Stimulated activated CD8-positive, alpha-beta memory T cell treated with anti-CD3 and anti-CD28 coated beads, Interleukin-15, amount 100 ng/mL, for 24 hours (primary cell): ENCODE measurements at places on chromosomes 6 and 20.

GRCh38 chr6:147604373-147604772 lies 95.9 kb downstream of the SAMD5 start:
- DNase-seq = no peak

DNA sequence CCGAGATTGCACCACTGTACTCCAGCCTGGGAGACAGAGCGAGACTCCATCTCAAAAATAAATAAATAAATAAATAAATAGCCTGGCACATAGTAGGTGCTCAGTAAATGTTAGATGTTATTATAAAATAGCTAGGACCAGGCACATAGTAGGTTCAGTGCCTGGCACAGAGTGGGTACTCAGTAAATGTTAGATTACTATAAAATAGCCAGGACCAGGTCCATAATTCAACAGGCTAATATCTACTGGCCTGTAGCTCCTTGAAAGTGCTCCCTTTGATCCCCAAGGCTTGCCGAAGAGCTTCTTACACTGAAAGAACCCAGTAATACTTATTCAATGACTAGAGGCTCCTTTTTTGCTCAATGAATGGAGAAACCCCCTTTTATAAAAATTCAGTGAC lies 215.1 kb upstream of the ZNF217 start:
- DNase-seq = no peak

DNA sequence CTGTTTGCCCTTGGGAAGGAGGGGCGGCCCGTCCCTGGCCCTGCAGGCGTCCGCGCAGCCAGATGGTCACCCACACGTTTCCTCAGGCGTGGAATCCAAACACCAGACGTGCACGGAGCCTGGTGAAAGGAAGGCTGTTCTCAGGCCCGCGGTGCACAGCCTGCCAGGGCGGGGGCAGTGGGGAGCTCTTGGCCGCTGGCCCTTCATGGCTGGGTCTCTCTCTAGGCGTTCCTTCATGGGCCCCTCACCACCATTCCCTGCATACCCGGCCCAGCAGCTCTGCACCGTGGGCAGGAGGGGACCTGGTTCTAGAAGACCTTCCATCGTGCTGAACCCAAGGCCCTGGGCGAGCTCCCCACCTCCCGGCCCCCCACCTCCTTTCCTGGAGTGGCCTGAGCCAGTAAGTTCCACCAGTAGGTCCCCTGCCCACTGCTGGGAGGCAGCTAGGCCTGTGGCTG lies 30.4 kb upstream of the SMOC2 start:
- no peak for DNase-seq

DNA sequence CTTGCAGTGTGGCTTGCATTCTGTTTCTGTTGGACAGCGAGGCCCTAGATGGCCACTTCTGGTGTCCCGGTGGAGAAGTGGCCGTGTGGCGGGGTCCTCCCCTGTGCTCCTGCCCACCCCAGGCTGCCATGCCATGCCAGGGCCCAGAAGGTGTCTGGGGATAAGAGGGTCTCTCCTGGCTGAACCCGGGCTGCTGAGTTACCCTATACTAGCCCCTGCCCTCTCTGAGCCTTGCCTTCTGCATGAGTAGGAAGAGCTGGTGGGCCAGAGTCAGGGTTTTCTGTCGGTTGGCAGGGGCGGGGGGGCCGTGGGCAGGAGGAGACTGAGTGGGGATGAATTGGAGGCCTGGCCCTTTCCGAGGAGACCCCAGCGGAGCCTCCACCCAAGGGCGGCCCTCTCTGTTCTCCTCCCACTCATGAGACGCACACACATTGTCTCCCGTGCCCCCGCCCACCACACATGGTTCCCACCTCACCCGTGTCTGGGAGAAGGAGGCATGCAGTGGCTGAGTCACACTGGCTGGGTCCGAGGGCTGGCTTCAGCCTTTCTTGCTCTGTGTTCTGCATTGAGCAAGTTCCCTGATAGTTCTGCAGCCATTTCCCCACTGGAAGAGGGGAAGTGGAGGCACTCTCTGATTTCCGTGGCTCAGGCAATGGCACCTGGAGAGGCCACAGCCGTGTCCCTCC lies 24.6 kb downstream of the VSTM2L start:
- no peak for DNase-seq

- DNase-seq = no peak
Observed at GRCh38 chr6:126127659-126128058, 141.3 kb downstream of the TRMT11 start.

DNA sequence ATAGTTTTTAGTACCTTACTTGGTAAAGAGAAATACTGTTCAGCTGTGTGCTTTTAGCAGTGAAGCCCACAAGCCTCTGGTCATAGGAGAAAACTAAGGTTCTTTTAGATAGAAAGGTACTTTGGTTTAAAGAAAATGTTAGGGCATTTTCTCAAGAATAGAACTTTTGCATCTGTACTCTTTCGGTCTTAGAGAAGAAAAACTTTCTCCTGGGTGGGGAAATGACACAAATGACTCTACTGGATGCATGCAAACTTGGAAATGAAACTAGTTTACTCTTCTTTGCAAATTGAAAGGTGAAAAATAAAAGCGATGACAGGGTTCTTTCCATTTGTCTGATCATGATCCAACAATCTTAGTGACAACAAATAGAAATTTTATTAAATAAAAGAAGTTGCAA lies 2.1 kb upstream of the TMEM217 start:
- DNase-seq = no peak

- no peak for DNase-seq
Observed at GRCh38 chr20:11229772-11230171, 556.0 kb upstream of the JAG1 start.

- DNase-seq = no peak
Observed at GRCh38 chr20:16917636-16918035, 169.5 kb downstream of the OTOR start.

DNA sequence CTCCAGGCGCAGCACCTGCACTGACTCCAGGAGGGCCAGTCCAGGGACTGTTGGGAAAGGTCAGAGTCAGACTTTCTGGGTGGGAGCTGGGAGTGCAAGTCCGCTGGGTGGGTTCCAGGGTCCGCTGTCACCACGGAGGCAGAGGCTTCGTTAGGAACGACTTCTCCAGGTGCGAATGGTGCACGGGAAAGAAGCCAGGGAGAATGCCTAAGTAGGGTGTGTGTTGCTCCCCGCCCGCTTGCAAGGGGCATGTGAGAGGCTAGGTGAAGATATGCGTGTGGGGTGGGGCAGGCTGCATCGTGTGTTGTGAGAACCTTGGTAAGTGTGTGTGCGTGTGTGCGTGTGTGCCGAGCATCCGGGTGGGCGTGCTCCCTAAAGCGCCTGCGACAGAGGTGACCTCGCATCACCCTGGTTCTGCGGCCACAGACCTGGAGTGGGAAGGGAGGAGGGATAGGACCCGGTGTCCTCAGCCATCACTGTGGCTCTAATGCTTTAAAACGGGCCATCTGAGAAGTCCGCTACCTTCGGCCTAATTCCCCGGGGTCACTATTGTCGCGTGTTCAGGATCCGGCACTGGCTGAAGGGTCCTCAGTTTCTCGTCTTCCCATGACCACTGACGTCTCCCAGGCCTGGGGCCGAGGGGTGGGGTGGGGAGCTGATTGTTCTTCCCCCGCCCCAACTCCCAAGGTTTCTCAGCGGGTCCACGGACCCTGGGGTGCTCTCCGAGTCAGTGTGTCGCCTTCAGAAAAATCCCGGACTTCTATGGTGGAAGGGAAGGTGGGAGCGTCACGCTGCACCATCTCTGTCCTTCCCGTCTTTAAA lies 6.1 kb downstream of the SLC32A1 start:
- no peak for DNase-seq

- DNase-seq = no peak
Observed at GRCh38 chr6:155623450-155624178, 168.0 kb upstream of the NOX3 start.

DNA sequence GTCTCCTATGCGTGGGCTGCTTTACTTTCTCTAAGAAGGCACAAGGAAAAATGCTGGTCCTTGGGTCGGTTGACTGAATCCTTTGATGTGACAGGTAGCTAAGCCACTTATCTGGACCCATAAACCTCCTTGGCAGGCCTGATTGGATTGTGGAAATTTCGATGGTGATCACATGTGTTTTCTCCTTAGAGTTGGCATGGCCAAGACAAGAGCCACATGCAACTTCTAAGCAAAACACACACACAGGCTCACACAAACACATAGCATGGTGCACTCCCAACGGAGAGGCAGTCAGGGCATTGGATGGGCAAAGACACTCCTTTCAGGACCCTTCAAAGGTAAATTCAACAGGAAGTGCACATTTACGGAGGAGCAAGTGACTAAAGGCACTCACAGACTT lies 95.2 kb downstream of the PSMG4 start:
- no peak for DNase-seq

GRCh38 chr6:111552241-111552744 lies 53.4 kb downstream of the TRAF3IP2 start:
- DNase-seq = no peak

DNA sequence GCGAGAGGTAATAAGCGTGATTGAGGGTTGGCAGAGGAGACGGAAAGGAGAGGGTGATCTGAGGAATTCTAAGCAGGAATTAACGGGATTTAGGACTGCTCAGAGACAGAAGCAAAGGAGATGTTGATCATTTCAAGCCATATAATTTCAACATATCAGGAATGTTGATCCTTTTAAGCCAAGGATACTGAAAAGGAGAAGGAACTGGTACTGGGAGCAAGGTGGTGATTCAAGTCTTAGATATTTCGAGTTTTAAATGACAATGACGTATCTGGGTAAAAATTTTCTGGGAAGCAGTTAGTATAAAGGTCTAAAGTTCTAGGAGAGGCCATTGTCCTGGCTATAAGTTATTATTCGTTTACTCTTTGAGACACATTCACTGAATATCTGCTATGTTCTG lies 91.3 kb upstream of the OGFRL1 start:
- DNase-seq = no peak

DNA sequence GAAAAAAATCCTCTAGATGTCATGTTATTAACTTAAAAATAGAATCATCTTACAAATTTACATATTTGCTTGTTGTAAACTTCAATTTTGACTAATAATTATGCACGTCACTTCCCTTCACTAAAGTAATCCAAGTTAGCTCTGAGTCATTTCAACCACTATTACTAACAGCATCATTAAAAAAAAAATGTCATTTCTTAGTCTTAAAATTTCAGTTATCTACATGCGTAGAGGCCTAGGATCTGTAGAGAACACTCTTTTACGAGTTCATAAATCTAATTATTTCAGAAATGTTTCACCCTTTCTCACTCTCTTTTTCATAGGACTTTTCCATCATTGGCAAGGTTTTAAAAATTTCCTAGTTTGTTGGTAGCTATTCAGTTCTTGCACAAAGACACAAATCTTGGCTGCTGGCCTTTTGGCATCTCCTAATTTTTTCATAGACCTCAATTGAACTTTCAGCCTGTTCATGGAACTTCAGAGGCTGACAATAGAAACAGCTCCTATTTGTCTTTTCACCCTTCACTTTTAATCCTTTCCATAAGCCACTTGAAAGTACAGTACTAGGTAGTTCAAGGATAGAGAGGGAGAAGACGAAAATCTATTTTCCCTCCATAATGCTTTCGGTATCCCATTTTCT lies 61.5 kb downstream of the OGFRL1 start:
- DNase-seq = no peak

DNA sequence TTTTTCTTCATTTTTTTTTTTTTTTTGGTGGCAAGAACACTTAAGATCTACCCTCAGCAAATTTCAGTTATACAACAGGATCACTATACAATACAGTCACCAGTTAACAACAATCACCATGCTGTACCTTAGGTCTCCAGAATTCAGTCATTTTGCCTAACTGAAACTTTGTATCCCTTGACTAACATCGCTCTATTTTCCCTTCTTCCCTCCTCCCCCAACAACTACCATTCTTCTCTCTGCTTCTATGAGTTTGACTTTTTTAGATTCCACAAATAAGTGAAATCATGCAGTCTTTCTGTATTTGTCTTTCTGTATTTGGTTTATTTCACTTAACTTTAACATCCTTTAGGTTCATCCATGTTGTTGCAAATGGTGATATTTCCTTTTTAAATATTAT lies 42.4 kb upstream of the DOK5 start:
- no peak for DNase-seq

- no peak for DNase-seq
Observed at GRCh38 chr20:12936020-12936419, 72.8 kb upstream of the SPTLC3 start.

GRCh38 chr6:45132059-45132458 lies 196.1 kb upstream of the RUNX2 start:
- no peak for DNase-seq

DNA sequence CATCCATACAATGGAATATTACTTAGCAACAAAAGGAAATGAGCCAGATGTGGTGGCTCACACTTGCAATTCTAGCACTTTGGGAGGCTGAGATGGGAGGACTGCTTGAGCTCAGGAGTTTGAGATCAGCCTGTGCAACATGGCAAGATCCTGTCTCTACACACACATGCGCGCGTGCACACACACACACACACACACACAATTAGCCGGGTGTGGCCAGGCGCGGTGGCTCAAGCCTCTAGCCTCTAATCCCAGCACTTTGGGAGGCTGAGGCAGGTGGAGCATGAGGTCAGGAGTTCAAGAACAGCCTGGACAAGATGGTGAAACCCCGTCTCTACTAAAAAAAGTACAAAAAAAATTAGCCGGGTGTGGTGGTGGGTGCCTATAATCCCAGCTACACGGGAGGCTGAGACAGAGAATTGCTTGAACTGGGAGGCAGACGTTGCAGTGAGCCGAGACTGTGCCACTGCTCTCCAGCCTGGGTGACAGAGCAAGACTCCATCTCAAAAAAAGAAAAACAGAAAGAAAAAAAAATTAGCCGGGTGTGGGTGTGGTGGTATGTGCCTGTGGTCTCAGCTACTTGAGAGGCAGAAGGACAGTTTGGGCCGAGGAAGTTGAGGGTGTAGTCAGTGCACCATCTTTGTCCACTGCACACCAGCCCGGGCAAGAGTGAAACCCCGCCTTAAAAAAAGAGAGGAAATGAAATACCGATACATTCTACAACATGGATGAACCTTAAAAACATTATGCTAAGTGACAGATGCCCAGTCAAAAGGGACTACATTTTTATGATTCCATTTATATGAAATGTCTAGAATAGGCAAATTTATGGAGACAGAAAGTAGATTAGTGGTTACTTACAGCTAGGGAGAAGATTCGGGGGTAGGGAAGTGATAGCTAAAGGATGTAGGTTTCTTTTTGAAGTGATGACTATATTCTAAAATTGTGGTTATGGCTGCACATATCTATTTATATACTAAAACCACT lies 52.5 kb downstream of the RBL1 start:
- DNase-seq = no peak

GRCh38 chr20:440636-441035 lies 21.7 kb downstream of the TBC1D20 start:
- no peak for DNase-seq

DNA sequence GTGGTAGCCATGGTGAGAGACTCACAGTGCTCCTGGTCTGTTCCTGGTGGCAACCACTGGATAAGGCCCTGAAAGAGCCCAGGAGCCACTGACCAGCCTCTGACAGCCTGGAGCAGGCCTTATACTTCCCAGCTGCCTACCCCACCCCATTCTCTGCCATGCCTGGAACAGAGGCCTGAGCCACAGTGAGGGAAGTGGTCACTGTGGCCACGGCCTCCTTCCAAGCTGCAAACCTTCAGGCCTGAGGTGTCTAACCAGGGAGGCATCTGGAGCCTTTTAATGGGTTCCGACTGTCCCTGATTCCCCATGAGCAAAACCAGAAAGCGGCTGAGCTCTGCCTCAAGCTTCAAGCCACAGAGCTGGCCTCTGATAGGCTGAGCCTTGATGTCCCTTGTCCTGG lies 113.0 kb upstream of the SIRPA start:
- no peak for DNase-seq
